Right lung (tissue), 10 donors: ENCODE measurements at places on chromosomes 7 and 10.
A peak's percentile ranks its signal among the peaks of the same experiment; 100 is the strongest.

DNA sequence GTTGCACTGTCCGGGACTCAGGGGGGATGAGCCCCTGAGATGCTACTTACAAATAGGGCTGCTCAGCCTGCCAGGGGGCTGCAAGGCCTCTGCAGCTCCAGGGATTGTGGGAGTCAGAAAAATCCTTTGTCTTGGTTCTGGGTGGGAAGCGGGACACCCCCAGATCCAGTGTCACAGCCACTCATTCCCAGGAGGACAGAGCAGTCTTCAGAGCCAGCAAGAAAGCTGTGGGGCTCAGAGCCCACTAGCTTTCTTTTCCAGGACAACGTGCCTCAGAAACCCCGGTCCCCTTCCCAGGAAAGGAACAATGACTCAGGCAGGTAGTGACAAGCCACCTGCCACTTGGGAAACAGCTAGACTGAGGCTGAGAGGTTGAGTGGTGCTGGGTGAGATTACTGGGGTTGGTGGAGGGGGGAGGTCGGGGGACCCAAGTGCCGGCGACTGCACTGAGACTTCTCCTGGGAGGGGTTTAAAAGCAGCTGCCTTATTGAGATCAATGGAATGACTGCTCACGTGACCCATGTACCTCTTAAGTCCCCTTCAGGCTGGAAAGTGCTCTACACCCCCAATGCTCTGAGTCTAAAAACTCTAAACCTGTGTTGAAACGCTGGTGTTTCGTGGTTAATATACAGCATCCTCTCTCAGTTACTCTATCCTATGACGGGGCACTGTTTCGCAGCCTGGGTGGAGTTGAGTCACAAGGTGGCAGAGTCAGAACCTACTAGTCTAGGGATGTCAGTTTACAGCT is 123.6 kb downstream of the UBE2H start:
- no peak for DNase-seq

DNA sequence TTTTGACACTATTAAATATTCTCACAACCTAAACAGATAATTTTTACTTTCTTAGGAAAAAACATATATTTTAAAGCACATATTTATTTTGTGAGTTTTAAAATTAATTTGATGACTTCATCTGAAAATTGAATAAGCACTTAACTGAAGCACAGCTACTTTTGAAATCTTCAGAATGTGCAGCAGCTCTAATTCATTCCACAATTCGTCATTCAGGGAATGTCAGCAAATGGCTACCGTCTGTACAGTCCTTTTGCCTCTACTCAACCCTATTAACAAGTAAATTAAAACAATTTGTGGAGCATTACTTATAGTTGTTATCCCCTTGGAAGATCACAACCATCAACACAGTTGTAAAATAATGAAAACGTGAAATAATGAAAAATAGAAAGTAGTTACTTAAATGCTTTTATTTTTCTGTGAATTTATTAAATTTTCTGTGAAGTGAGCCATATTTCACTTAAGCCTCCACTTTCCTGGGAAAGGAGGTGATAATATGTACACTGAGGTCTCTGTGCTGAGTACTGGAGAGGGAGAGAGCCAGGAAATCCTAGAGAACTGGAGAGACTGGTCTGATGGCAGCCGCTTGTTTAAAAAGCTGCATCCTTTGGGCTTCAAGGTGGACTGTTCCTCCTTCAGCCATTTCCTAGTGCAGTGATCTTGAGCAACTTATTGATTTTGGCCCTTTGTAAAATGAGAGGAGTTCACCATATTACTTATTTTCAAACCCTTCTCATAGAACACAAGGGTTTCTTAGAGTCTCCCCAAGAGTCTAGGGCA is 70.6 kb downstream of the REEP3 start:
- no peak for DNase-seq

DNA sequence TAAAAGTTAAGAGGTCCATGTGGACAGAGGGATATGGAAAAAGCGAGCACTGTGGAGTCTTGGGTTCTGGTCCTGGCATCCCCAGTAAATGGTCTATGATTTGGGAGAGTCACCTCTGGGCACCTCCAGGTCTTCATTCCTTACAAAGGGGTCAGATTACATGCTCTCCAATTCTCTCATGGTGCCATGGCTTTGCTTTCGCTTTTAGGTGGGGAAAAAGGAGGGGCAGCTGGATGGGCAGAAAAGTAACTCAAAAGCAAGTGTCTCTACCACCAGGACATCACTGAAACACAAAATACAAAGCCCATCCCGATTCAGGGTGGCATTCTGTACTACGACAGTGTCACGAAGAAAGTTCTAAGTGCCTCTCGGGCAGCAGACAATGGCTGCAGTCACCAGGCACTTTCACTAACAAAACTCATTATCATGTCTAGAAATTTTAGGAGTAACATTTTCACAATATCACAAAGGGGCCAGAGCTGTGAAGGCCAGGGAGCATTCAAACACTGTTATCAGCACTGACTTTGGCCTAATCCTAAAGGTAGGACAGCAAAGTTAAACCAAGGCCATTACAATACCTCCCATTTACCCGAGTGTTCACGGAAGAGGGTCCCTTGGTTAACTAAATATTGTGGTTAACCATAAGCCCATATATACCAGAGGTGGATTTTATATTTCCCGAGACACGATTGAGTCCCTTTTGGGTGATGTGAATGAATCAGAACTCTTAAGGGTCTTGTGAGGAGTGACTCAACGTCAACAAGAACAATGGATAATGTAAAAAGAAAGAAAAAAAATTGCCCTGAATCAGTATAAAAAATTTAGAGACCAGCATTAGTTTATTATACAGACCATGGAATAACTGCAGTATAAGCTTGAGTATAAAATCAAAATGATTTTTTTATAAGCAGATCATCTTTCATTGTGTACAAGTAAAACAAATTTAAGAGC is 2.5 kb downstream of the PSAP start:
- DNase-seq = no peak

DNA sequence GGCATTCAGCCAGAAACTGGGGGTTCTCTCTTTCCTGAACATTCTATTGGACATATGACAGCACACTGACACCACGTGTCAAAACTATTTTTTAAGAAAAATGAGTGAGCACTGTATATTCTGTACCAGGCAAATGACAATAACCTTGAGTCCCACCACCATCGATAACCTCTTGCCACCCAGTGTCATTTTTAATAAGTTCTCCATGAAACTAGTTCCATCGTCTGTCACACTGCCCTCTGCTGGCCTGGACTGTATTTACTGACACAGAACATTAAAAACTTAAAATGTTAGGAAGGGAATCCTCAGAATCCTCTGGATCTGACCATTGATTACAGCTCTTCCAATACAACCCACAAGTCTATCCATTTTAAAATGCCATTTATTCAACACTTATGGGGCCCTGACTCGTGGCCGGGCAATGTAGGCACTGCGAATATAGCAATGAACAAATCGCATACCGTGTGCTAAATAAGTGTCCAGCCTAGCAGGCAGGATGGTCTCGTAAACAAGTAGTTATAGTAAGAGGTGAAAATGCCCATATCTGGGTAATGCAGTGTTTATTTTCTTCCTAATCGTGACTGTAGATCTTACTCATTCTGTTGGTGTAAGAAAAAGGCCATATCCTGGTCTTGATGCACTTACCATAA is 35.9 kb upstream of the CACNB2 start:
- DNase-seq = no peak

DNA sequence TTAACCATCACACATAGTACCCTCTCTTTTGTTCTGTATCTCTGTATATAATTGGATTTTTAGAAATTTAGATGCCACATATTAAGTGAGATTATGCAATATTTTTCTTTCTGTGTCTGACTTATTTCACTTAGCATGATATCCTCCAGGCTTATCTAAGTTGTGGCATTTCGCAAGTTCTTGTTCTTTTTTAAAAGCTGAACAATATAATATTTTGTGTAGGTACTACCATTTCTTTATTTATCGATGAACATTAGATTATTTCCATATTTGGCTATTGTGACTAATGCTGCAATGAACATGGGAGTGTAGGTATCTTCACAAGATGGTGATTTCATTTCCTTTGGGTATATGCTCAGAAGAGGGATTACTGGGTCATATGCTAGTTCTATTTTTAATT is 295.0 kb downstream of the SUGCT start:
- DNase-seq = no peak

DNA sequence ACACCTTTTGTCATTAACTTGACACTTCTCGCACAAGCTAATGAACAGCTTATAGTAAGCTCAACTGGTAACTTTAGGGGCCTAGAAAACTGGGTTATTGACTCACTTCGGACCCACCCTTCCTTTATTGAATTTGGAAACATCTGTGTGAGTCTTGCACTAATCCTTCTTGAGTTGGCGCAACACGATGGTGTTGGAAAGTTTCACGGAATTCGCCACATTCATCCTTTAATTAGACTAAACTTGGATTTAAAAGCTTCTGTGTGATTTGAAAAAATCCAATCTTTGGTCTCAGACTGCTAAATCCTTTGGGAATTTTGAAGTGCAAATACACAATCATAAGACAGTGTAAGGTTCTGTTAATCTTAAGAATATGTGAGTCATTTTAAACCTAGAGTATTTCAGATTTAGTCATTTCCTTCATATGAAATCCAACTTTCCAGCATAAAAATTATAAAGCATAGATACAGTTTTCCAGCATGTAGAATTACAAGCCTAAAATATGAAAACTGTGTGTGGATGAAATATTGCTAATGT is 15.1 kb downstream of the FZD8 start:
- DNase-seq = no peak

DNA sequence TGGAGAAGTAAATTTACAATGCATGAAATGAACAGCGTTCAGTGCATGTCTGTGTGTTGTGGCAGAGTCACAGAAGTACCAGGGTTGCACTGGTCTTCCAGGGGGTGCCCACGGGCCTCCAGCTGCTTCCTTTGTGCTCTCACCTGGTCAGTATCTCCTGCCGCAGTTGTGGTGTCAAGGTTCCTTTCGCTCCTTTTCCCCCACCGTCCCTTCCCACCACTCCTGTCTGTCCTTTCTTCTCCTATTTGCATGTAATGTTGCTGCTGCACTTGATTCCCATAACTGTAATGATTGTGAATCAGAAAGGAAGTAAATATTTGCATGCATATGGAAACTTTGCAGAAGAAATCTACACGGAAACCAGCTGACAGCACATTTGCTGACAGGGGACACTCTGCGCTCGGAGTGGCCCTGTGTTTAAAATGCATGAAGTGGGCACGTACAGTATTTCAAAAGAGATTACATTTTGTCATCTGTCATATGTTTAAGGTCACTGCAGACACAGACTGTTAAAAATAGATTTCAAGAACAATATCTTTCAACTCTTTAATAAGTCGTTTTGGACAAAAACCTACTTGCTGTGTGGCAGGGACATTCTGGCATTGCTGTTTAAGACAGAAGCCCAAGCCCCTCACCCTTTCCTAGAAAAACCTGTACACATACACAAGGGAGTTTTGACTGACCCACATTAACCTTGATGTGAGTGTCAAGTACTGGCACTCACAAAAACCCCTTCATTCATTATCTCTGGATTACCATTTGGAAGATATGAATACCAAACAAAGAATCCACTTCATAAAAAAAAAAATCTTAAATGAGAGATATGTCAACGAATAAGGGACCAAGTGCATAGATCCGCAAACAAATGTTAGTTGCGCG is 336.7 kb upstream of the KLF6 start:
- no peak for DNase-seq

- no peak for DNase-seq
Measured at GRCh38 chr7:158495786-158496185, 91.8 kb downstream of the PTPRN2 start.

DNA sequence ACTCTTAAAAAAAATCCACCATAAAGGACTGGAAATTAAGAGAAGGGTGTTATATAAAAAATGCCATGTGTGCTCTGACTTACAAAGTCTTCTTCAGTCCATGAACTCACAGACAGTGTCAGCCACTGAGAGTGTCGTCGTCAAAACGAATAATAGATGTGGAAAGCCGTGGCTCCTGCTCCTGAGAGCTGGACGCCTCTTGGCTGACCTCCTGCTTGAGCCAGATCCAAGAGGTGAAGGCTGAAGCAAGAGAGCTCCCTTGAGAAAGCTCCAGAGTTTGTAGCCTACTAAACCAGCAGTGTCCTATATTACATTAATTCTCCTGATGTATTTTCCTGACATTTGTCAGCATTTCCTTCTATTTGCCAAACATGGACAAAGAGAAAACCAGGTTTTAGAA is 234.3 kb upstream of the C7orf33 start:
- peak; percentile 48 for DNase-seq
